Cardiac muscle cell (in vitro differentiated cells and primary cell): ENCODE measurements at places on chromosomes 3 and 15.
A peak's percentile ranks its signal among the peaks of the same experiment; 100 is the strongest.

- no peak overlapping the region for H3K4me3 ChIP-seq
- no peaks in the 10 kb centered on the region for H3K36me3 ChIP-seq
- H3K27ac ChIP-seq: no peak overlapping the region
- H3K27me3 ChIP-seq: no peaks in the 10 kb centered on the region
- DNase-seq: no peak
Measured at GRCh38 chr15:76973906-76974305, 21.0 kb upstream of the PSTPIP1 start.

- peak overlapping the region; percentile 73 for H3K4me3 ChIP-seq
- no peaks in the 10 kb centered on the region for H3K36me3 ChIP-seq
- no peaks in the 10 kb centered on the region for H3K27me3 ChIP-seq
- H3K4me1 ChIP-seq: peaks cover 5% of the 10 kb centered on the region
Measured at GRCh38 chr15:40806672-40807027, 239 bp upstream of the ZFYVE19 start.

DNA sequence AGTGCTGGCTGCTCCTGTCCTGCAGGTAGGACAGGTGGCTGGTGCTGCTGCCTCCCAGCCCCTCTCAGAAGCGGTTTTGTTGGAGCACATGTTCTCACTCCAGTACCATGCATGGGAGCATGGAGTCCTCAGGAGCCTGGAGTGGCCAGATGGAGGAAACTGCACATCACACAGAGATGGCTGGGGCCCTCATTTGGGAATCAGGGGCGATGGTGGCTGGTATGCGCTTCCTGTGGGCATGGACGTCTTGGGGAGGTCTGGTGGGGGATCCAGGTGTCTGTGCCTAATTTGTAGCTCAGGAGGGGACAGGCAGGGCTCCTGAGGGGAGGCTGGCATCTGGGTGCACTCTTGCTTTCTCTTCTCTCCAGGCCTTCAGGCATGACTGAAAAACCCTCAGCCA, 168.2 kb downstream of the KLF13 start:
- no peaks in the 10 kb centered on the region for H3K27me3 ChIP-seq
- no peak overlapping the region for H3K27ac ChIP-seq
- DNase-seq: no peak

DNA sequence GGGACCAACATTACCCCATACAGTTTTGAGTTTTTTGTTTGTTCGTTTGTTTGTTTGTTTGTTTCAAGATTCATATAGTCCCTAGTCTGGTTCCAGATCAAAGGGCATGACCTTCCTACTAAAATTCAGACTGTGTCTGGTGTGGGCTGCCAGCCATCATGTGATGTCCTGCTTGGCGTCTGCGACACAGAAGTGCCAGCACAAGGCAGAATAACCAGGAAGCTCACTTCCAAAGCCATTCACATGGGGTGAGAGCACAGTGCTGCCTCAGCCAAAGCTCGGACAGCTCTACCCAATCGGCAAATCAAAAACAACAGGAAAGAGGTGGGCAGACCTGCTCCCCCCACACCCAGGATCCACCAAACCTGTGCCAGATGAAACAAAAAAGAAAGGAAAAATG, 142.6 kb upstream of the THBS1 start:
- H3K4me3 ChIP-seq: no peak overlapping the region
- no peak for DNase-seq
- peaks cover 40% of the 10 kb centered on the region for H3K4me1 ChIP-seq
- H3K27ac ChIP-seq: no peak overlapping the region
- H3K27me3 ChIP-seq: no peaks in the 10 kb centered on the region

- DNase-seq: peak; percentile 18
- no peaks in the 10 kb centered on the region for H3K4me1 ChIP-seq
- H3K27me3 ChIP-seq: no peaks in the 10 kb centered on the region
- no peak overlapping the region for H3K27ac ChIP-seq
Measured at GRCh38 chr3:138323971-138324370, 5.7 kb downstream of the NME9 start.

- H3K4me3 ChIP-seq: no peak overlapping the region
- H3K27me3 ChIP-seq: no peaks in the 10 kb centered on the region
- H3K27ac ChIP-seq: no peak overlapping the region
- DNase-seq: no peak
Measured at GRCh38 chr15:92051716-92052115, 198.2 kb downstream of the SLCO3A1 start.
